ENCODE measurements at places on chromosomes 3 and 15.

DNA sequence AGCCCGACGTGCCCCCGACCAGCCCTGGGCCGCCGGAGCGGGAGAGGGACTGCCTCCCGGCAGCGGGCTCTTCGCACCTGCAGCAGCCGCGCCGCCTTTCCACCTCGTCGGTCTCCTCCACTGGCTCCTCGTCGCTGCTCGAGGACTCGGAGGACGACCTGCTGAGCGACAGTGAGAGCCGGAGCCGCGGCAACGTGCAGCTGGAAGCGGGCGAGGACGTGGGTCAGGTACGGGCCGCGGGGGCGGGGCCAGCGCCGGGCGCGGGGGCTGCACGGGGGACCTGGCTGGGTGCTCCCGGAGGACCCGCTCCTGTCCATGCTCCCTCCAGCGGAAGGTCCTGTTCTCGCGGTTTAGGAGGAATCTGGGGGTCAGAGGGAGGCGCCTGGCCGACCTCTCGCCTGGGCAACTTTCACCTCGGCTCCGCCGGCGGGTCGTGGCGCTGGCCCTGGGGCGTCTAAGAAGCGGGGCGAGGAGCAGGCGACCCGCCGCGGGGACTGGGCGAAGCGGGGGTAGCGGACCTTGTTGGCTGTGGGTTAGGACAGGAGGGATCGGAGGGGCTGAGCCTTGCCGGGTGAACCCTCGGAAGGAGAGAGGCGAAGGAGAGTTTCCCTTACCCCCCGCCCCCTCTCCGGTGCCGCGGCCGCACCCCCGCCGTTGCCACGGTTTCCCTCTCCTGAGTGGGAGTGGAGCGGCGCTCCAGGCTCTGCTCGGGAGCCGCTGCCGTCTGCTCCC, 682 bp downstream of the ITPKA start:
- no peak for DNase-seq

DNA sequence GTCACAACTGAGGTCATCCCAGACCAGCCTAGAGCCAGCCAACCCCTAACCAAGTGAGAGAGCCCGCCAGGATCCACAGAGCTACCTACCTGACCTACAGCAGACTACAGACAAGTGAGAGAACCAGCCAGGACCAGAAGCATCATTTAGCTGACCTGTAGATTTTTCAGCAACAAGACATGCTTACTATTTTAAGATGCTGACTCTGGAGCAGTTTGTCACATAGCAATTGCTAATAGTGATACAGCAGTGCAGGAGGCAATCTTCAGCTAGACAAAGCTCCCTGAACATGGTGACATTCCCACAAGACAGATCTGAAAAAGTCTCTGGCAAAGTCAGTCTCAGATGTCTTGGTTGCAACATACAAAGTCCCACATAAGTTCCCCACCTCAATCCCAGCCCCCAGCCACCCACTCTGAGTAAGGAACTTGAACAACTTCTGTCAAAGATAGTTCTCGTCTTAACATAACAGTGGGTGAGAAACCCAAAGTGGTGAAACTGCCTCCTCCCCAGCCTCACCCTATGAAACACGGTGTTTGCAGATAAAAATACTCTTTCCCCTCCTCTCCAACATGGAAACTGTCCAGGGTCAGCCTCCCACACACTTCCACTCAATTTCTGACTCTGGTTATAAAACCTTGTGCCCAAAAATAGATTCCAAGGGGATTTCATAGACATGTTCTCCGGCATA, 120.3 kb upstream of the SLC6A11 start:
- DNase-seq, result no peak

- DNase-seq, result no peak
Observed at GRCh38 chr3:188227442-188227841, 73.5 kb downstream of the LPP start.

DNA sequence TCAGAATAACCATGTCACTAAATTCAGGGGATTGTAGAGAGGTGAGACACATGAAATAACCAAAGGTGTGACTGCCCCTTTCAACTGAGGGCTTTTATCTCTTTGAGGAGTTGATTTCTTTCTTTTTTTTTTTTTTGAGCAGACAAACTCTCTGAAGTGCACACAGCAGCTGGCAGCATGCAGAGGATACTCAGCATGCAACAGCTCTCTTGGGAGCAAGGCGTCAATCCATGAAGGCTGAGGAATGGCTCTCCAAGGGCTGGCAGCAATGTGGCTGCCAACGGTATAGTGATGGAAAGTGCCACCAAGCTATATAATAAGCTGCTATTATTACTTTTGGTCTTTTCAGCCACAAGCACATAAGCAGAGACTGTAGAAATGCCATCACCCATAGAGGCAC, 226.7 kb upstream of the FEZF2 start:
- no peak for DNase-seq

GRCh38 chr15:82003916-82004315, 41.9 kb downstream of the MEX3B start:
- DNase-seq, result no peak

DNA sequence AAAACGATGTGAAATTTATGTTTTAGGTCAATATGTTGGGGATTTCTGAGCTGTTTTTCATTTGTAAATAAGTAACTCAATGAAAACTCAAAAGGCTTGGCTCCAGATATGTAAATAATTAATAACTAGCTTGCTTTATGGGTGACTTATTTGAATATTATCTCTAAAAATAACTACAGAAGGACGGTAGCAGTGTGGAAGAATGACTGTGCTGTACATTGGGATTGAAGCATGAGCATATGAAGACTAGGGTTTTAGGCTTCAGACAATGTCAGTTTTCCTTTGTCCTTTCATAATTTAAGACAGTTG, 343.9 kb downstream of the GRM7 start:
- DNase-seq, result no peak

- no peak for DNase-seq
Observed at GRCh38 chr15:90234096-90234988, at the start of gene GDPGP1. Gene GDPGP1 (plus strand): TSS chr15:90234209. CDS start chr15:90240909, 6,700 bp downstream.

GRCh38 chr15:40392986-40393948, 10.7 kb downstream of the KNSTRN start:
- DNase-seq, result no peak

DNA sequence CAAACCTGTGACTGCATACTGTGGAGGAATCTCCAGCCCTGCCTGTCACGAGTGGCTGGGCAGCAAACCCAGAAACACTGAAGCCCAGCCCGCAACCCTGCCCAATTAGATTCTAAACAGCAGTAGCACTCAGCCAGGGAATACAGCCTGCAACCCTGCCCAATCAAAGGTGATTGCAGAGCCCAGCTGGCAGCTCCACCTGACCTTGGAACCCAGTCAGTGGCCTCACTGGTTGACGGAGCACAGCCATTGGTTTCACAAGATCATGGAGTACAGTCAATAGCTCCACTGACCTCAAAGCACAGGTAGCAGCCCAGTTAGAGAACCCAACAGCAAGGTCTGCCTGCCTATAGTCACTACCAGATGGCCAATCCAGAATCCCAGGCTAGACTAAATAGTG, 35.2 kb upstream of the MYLK start:
- DNase-seq, result no peak

GRCh38 chr3:181860235-181860634, 148.5 kb downstream of the SOX2 start:
- no peak for DNase-seq

DNA sequence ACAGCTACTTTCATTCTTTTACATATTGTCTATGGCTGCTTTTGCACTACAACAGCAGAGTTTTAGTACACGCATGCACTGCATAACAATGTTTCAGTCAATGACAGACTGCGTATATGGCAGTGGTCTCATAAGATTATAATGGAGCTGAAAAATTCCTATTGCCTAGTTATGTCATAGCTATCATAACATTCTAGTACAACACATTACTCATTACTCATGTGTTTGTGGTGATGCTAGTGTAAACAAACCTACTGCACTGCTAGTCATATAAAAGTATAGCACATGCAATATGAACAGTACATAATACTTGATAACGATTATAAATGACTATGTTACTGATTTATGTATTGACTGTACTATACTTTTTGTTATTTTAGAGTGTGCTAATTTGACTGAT, 47.9 kb downstream of the QTRT2 start:
- DNase-seq, result no peak

GRCh38 chr3:133673746-133674145, 12.0 kb upstream of the TOPBP1 start:
- no peak for DNase-seq
